Kidney epithelial cell (primary cell): ENCODE measurements at places on chromosomes 4 and X.

- no peak for DNase-seq
Measured at GRCh38 chr4:76960014-76960413, 10.5 kb downstream of the SEPTIN11 start.

GRCh38 chr4:16386711-16387320, 160.5 kb upstream of the TAPT1 start:
- DNase-seq = no peak

DNA sequence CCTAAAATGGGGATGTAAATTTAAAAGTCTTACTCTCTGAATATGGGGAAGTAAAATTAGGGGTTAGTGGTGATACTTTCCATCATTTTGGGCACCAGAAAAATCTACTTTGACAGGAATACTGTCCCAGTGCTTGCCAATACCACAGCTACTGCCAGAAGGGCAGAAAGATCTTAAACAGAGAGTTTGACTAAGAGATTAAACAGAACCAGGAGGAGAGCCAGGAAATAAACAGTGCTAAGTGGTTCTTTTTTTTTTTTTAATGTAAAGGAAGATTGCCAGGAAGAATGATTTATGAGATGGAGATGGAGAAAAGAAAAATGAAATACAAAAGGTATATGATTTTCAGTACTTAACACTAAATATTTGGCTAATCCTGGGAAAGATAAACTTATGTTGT, 126.8 kb downstream of the RTL3 start:
- DNase-seq = no peak

DNA sequence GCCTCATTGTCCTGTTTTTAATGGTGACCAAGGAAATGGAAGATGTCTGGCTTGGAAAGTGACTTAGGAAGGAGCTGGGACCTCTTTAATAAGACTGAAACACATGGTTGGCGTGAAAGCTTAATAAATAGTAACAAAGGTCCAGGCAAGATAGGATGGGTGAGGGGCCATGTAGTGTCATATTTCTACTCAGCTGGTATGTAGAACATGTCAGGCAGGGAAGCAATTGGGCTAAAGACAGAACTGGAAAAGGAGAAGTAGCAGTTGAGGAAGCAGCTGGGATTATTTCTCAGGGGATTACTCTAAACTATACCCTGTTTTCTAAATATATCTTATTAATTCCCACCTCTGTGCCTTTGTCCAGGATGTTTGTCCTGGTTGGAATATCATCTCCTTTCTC, 18.6 kb downstream of the ITGB1BP2 start:
- DNase-seq = no peak

- no peak for DNase-seq
Measured at GRCh38 chrX:19448077-19448476, 67.2 kb downstream of the MAP3K15 start.
